ENCODE measurements at places on chromosomes 5 and 9. TPM values are rescaled to one million over a fixed set of nuclear protein-coding genes. Genes with fewer than 3 reads are reported as not detected.

- DNase-seq = no peak
- H3K36me3 ChIP-seq = no peaks in the 10 kb centered on the region
- no peaks in the 10 kb centered on the region for H3K4me1 ChIP-seq
- H3K27ac ChIP-seq = no peak overlapping the region
- H3K4me3 ChIP-seq = no peak overlapping the region
- peaks cover 14% of the 10 kb centered on the region for H3K27me3 ChIP-seq
Observed at GRCh38 chr9:133204993-133205336, 4.1 kb downstream of the OBP2B start.

- H3K4me1 ChIP-seq = no peaks in the 10 kb centered on the region
- no peak for DNase-seq
- H3K27ac ChIP-seq = no peak overlapping the region
- H3K36me3 ChIP-seq = peaks cover 18% of the 10 kb centered on the region
Observed at GRCh38 chr5:33462456-33462855, 21.7 kb downstream of the TARS1 start.

GRCh38 chr5:39494107-39494510 is 69.3 kb upstream of the DAB2 start:
- no peaks in the 10 kb centered on the region for H3K27me3 ChIP-seq
- no peak overlapping the region for H3K27ac ChIP-seq
- H3K36me3 ChIP-seq = no peaks in the 10 kb centered on the region
- DNase-seq = no peak
- no peak overlapping the region for H3K4me3 ChIP-seq

DNA sequence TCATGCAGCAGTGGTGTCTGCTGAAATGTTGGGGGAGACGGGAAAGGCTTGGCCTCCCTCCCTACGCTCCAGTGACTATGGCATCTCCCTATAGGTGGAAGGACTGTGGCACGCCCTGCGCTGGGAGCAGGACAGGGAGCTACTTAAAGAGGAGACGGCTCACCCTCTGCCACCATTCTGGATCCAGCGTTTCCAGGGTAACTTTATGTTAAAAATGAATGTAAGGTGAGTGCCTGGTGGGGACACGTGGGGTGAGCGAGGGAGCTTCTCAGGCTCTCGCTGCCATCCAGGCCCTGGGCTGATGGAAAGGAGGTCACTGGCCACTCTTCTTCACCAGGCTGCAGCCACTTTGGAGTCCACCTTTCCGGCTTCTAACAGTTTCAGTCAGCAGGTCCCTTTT is 15.7 kb downstream of the PAEP start:
- no peak overlapping the region for H3K27ac ChIP-seq
- no peaks in the 10 kb centered on the region for H3K27me3 ChIP-seq
- no peak overlapping the region for H3K4me3 ChIP-seq
- no peaks in the 10 kb centered on the region for H3K4me1 ChIP-seq
- H3K36me3 ChIP-seq = no peaks in the 10 kb centered on the region

DNA sequence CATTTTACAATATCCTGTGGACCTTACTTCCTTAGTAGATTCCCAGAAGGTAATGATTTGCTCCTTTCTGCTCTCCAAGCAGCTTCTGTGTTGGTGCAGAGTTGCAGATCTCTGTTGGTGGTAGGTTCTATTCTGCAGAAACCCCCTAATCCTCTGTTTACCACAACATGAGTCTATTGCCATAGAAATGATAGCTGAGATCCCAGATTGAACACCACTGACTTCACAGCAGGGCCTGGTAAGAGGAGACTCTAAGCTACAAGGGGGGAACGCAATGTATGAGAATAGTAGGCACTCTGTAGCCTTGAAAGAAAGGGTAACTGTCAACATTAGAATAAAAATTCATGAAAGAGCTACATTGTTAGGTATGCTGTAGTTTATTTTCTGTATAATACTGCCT is 59.5 kb downstream of the MUSK start:
- DNase-seq = no peak
- no peaks in the 10 kb centered on the region for H3K4me1 ChIP-seq
- H3K4me3 ChIP-seq = no peak overlapping the region
- H3K27ac ChIP-seq = no peak overlapping the region

GRCh38 chr5:30839956-30840355 is 353.5 kb upstream of the CDH6 start:
- DNase-seq = no peak
- H3K4me3 ChIP-seq = no peak overlapping the region
- no peaks in the 10 kb centered on the region for H3K4me1 ChIP-seq
- H3K27me3 ChIP-seq = no peaks in the 10 kb centered on the region
- H3K27ac ChIP-seq = no peak overlapping the region

DNA sequence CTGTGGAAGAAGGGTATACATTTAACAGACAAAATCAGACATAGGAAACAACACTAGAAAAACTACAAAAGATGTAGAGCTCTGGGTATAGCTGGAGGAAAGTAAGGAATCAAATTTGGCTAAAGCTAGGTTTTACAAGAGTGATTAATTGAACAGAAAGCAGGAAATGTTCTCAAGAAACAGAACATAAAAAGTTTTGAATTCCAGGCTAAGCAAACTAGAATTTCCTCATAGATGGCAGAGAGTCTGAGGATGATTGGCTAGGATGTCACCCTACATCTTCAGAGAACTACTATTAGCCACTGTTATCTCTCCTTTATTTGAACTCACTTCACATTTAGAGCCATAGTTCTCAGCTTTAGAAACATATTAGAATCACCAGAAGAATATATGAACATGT is 502.1 kb upstream of the PAPPA start:
- no peak for DNase-seq
- H3K4me1 ChIP-seq = no peaks in the 10 kb centered on the region
- no peak overlapping the region for H3K27ac ChIP-seq
- no peaks in the 10 kb centered on the region for H3K27me3 ChIP-seq
- no peak overlapping the region for H3K4me3 ChIP-seq

DNA sequence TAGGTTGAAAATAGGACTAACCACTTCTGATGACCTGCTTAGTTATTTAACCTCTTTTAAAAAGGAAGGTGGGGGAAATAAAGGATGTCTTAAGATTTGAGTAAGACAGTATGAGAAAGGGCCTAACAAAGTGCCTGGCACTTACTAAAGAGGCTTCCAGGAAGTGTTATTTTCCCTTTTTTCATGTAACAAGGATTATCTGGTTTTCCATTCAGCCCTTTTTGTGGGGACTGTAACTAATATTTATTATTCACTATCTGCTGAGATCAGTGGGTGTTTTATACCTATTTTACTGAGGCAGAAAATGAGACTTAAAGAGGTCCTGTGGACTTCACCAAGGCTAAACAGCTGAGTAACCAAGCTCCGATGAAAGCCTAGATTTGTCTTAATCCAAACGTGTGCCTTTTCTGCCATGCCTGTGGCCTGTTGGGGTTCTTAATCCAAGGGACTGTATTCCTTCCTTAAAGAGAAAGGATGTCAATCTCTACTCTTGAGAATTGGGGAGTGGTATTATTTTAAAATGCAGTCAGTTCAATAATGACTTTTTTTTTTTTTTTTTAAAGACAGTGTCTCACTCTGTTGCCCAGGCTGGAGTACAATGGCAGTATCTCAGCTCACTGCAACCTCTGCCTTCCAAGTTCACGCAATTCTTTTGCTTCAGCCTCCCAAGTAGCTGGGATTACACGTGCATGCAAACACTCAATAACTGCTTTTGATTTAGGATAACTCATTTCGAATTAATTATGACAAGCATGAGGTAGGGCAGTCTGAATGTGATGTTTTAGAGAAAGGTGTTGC is 6.5 kb downstream of the JMY start:
- no peaks in the 10 kb centered on the region for H3K36me3 ChIP-seq
- H3K27me3 ChIP-seq = peaks cover 34% of the 10 kb centered on the region
- H3K4me3 ChIP-seq = no peak overlapping the region
- H3K27ac ChIP-seq = no peak overlapping the region

GRCh38 chr5:57832875-57833274 is 350.3 kb upstream of the ACTBL2 start:
- no peaks in the 10 kb centered on the region for H3K27me3 ChIP-seq
- no peak for DNase-seq
- no peak overlapping the region for H3K4me3 ChIP-seq
- no peak overlapping the region for H3K27ac ChIP-seq
- no peaks in the 10 kb centered on the region for H3K36me3 ChIP-seq

DNA sequence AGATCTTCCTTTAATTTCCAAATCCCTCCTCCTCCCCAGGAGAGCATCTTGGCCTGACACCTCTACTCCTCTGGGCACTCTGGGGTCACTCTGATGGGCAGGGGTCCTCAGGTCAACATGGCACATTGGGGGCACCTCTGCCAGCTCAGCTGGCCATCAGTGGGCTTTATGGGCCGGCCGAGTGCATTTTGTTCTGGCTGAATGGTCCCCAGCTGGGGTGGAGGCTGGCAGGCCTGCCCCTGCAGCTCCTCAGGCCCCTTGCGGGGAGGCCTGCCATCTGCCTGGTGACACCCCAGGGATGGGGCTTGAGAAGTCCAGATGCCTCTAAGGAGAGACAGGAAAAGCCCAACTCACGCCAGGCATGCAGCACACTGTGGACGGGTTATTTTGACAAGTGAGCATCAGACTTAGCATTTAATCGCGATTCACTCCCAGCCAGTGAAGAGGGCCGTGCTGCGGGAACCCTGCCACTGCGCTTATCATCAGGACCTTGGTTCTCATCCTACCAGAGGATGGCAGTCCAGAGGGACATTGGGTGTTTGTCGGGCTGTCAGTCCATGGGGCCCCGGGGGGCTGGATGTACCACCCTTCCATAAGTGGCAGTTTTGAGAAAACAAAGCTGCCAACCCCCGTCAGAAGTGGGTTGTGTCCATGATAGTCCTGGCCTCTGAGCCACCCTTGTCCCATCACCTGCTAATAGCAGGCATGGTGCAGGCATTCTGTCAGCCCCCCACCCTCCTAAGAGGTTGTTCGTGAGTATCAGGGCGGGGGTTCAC is 21.7 kb downstream of the PHF2 start:
- H3K4me1 ChIP-seq = peaks cover 27% of the 10 kb centered on the region
- peaks cover 6% of the 10 kb centered on the region for H3K36me3 ChIP-seq
- no peaks in the 10 kb centered on the region for H3K27me3 ChIP-seq
- no peak overlapping the region for H3K27ac ChIP-seq

B4GALT1 gene
- total RNA-seq = 17.8 TPM

PCDHB6 gene
- 0.64 TPM for total RNA-seq

PCDHGB2 gene
- 1.5 TPM for total RNA-seq

CDKN2B-AS1 gene
- 0.21 TPM for total RNA-seq

EMB gene
- 20.5 TPM for total RNA-seq

IGFBPL1 gene
- total RNA-seq = 63.8 TPM

SUSD3 gene
- total RNA-seq = not detected

Measured in neural crest cell (in vitro differentiated cells).